AG10803 (cell line): ENCODE measurements at places on chromosomes 2 and 18.

DNA sequence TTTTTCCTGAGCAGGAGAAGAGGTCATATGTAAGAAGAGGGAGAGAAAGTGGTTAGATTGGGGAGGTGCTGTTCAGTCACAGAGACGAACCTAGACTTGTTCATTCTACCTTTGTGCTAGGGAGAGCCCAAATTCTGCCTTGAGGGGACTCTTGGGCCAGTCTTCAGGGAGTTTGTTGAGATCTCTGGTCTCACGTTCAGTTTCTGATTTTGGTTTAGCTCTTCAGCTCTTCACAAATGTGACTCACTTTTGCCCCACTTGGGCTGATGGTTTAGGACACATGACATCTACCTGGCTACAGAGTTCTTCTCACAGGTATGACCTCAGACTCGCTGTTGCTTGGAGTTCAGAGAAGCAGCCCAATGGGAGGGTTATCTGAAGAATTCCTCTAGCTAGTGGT is 49.2 kb upstream of the DARS1 start:
- DNase-seq = no peak

GRCh38 chr2:241105641-241106040 is 3.6 kb upstream of the MTERF4 start:
- no peak for DNase-seq

- no peak for DNase-seq
These were observed at the start of gene CLASP1 for GRCh38 chr2:121649149-121649595. TSS of gene CLASP1 (minus strand) at chr2:121649462. CDS start at chr2:121605895, 43,567 bp downstream.

DNA sequence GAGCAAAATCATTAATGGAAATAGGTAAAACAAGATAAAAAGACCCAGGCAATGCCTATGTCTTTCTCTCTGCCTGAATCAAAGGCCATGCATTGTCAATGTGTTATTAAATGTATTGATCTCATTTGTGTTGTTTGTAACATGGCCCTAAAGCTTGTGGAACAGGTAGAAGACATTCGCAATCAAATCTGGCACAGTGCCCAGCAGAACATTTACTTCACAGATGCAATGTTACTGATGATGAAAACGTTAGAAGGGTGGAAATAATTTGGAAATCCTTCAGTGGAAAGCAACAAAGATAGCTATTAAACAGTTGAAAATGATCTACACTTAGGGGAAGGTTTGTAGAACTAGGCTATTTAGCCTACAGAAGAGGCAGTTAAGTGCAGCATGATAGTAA is 368.2 kb downstream of the EPHA4 start:
- no peak for DNase-seq

- DNase-seq = peak; percentile 90
These were observed 1.2 kb downstream of the CDK15 start for GRCh38 chr2:201807452-201807999.

GRCh38 chr2:216881411-216881810 is 21.5 kb upstream of the TNP1 start:
- DNase-seq = no peak

DNA sequence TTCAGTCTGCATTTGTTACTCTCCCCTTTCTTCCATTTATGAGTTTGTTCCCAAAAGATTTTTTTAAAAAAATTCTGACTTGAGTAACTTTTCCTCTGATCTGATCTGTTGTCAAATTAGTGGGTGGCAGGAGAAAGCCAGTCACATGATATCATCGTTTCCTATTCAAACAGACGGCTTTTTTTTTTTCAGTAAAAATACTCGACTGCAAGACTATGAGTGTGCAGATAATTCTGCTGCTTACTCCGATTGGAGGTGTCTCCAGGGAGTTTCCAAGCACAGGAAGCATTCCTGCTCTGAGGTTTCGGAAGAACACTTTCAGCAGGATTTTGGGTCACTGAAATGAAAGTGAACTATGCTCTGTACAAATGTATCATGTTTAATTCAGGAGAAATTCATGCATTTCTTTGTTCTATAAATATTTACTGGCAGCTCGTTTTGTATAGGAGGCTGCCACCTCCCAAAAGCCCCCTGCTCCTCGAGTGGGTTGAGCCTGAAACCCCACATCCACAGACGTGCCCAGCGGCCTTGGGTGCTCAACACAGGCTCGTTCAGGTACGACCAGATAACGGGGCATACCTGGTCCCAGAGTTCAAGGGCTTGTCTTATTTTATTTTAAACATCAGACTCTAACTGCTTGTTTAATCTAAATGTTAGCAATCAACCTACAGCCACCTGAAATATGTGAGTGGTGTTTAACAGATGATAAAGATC is 126.9 kb upstream of the ZNF516 start:
- DNase-seq = peak; percentile 39

DNA sequence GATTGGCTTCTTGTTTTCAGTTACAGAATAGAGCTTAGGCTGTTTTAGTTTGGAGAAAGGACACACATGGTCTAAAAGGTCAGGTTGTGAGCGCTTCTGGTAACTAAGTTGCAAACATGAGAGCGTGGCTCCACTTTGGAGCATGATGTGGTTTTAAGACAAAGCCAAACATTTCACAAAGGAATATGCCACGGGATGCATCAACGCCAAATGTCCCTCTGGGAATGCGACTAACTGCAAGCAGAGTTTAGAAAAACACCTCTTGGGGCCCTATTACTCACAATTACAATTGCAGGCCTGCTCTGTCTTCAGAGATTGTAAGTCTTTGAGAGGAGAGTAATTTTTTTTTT is 25.4 kb downstream of the MYO7B start:
- DNase-seq = peak; percentile 61

DNA sequence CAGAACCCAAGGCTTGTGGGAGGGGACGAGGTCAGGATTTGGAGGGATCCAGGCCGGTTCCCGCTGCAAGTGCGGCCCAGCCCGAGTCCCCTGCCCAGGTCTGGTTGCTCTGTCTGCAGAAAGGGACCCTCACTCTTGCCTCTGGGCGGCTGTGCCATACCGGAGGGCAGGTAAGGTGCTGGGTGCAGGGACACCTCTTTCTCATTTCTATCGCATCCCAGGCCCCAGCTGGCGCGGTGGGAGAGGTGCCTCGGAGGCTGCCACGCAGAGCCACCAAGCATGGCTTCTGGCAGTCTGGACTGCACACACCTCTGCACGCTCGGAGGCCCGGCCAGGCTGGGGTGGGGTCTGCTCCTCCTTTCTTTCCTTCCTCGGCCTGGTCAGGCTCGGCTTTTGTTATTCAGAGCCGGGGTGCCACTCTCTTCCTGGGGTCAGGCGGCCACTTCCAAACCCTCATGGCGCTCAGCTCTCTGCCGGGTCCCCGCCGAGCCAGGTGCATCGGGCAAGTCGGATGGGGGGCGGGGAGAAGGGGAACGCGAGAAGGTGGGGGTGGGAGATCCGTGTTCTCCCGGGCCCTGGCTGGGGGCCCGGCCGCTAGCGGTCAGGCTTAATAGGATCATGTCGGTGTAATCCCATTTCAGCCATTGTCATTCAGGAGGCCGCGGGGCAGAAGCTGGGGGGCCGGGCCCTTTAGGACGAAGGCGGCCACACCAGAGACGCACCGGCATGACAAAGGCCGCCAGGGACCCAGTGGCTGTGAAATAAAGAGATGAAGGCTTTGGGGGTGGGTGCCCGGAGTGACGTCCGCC is 9.0 kb downstream of the GBX2 start:
- DNase-seq = no peak

GRCh38 chr18:37243741-37244140 is 321.9 kb downstream of the CELF4 start:
- DNase-seq = no peak

DNA sequence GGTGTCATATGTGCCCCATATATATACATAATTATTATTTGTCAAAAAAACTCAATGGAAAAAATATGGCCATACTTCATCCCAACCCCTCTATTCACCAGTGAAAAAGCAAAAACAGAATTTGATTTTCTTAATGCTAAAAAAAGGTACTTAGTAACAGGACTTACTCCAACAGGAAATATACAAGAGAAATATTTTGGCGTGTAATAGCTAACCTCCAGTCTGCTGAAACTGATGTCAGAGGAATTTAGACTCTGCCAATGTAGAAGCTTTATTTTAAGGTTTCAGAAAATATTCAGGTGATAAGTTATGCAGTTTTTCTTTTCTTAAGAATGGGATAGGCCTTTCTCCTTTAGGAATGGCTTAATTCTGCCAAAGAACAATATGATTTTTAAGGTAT is 72.6 kb downstream of the TMEFF2 start:
- no peak for DNase-seq

DNA sequence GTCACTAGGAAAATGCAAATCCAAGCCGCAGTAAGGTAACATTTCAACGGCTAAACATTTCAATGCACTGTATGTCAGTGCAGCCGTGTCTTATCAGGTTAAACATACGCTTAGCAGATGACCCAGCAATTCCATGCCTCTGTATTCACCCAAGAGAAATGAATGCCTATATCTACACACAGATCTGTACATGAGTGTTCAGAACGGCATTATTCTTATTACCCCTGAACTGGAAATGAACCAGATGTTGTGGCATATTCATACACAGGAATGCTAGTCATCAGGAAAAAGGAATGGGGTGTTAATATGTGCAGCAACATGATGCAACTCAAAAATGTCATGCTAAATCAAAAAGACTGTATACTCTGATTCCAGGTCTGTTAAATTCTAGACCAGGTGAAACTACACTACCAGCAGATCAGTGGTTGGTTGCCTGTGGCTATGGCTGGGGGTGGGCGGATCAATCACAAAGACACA is 80.4 kb upstream of the RPL31 start:
- peak; percentile 83 for DNase-seq

DNA sequence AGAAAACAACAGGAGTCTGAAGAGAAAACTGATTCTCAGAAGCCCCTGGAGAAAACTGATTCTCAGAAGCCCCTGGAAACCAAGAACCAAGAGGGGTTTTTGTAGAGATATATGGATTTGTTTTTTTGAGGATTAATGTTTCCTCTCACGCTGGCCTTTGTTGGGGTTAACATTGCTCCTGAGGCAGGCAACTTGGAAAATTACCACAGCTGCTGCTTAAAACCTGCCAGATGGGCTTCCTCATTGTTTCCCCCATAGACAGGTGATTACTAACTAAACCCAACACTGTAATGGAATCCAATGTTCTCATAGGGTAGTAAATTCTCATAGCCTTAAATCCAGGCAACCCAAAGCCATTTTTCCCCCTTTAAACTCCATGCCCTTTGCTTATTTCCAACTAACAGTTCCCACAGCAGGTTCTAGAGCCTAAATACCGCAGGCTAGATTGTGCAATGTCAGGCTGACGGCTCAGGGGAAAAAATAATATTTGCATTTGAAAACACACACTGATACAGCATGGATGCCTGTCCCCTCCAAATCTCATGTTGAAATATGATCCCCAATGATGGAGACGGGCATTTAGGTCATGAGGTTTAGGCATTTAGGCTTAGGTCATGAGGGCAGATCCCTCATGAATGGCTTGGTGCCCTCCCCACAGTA is 272.3 kb upstream of the PKDCC start:
- DNase-seq = no peak

DNA sequence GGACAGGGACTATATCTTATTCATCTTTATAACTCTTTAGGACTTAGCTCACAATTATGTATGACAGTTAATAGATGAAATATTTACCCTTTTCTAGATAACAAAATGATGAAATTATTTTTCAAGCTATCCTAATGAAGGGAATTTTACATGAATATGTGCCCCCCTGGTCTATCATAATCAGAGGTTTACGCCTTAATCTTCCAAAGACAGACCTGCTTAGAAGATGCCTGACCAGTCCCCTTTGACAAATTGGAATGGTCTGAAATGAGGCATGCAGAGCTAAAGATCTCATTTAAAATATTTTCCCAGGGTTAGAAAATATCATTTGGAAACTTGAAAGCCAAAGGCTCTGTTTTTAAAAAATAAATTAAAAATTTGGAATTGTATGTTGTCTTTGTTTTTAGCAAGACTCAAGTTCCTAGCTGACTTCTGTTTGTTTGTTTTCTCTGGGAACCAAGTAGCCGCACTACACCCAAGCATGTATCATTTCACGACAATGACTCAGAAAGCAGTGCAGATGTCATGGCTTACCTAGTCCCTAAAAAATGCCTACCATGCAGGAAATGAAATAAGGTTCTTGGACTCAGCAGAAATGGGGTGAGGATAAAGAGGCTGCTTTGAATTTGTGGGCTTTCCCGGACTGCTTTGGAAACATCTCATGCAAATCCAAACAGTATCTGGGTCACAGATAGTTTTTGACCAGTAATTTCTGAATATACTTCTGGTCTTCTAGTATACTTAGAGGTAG is 162.1 kb downstream of the ZEB2 start:
- peak; percentile 99 for DNase-seq
